ENCODE measurements at places on chromosomes 13 and 19.

GRCh38 chr13:29791508-29791907, 58.9 kb downstream of the UBL3 start:
- DNase-seq = no peak

DNA sequence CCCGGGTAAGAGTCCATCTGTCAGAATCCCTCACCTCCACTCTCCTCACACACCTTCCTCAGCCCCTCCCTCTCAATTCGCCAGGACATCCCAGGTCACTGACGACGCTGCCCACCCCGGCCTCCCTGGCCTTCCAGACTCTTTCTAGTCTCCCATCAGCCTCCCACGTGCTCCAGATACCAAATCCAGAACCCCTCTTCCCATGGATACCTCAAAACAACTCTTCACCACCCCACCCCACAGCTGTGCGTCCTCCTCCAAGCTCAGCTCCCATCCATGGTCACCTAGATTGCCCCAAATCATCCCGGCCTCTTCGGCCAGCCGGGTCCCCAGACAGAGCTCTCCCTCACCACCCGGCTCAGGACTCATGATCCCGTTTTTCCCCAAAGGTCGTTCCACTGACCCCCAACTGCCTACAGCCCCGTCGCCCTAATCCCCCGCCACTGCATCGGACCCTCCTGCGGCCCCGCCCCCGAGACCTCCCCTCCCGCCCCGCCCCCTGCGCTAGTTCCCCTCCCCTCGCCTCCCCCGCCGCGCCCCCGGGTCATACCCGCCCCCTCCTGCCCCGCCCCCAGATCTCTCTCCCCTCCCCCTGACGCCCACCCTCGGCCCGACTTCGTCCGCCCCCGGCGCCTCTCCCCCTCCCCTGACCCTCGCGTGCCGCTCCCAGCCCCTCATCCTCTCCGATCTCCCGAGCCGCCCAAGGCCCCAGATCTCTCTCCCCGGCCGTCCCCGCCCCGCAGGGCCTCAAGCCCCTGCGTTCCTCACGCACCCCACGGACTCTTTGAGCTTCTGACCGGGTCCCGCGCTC, 546 bp downstream of the UBXN6 start:
- DNase-seq = no peak

DNA sequence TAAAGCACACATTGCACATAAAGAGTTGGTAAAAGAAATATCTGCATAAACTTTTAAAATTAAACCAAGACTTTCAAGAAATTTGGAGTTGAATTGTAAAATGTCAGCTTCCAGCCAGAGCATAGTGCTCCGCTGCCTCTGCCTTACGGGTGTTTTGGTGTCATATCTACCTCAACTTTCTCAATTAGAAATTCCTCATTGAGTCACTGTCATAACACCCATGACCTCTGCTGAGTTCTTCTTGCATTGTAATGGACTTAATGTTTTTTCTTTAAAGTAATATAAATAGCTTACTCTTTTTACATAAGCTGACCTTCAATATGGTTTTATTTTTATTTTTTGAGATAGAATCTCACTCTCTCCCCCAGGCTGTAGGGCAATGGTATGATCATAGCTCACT, 551.0 kb upstream of the NBEA start:
- no peak for DNase-seq

DNA sequence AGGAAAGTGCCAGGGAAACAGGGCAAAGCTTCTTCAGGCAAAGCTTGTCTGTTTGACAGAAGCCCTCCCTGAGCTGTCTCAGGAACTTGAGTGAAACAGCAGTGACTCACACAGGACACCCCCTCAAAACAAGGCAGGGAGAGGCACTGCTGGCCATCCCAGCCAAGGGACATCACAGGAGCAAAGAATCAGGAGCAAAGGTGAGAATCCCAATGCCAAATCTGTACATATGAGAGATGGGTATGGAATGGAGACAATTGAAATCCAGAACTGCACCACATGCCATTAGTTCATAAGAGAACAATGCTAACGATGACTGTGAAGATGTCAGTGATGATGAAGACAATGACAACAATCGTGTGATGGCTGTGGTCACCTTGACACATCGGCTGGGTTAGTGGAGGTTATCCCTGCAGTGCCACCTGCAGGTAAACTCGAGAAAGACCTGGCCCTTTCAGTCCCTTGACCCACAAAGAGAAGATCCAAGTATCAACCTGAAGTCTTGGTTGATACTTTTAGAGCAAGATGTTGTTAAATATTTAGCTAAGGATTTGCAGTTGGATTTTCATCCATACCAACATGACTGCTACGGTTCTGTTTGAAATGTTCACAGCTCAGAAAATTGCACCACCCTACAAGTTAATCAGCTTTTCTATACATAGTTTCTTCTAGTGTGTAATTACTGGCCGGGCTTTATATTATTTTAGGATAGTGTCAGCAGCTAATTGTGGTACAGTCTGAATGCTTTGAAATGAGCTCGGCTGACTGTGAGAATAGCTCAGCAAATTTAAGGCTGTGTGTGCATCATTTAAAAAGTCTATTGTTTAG, 42.0 kb upstream of the IPO5 start:
- DNase-seq = no peak

- DNase-seq = no peak
These were observed 30.6 kb upstream of the SLC7A10 start for GRCh38 chr19:33256261-33256660.

- DNase-seq = no peak
These were observed 632.4 kb downstream of the SLITRK5 start for GRCh38 chr13:88303605-88304004.

- no peak for DNase-seq
These were observed 16.2 kb upstream of the MED4 start for GRCh38 chr13:48110931-48111721.

DNA sequence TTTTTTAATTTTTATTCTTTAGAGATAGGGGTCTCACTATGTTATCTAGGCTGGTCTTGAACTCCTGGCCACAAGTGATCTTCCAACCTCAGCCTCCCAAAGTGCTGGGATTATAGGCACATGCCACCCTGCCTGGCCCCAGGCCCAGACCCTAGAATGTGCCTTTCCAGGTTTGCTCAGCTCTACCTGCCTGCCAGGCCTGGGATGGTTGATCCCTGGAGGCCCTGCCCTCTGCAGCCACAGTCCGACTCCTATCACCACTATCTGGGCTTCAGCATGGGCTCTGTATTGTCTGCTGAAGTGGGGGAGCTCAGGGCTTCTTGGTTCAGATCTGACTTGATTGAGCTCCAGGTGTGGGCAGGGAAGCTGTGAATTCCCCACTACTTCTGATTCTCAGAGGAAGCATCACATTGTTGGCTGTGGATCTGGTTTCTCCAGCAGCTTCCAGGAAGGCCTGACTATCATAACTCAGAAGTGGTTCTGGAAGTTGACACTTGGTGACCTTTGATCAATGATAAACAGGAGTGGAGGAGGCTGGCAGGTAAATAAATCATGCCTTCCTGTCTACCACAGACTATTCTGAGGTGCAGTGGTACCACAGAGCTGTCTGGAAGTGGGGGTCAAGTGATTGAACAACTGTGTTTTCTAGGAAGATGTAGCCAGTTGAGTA, 71.9 kb downstream of the OLFM4 start:
- no peak for DNase-seq

DNA sequence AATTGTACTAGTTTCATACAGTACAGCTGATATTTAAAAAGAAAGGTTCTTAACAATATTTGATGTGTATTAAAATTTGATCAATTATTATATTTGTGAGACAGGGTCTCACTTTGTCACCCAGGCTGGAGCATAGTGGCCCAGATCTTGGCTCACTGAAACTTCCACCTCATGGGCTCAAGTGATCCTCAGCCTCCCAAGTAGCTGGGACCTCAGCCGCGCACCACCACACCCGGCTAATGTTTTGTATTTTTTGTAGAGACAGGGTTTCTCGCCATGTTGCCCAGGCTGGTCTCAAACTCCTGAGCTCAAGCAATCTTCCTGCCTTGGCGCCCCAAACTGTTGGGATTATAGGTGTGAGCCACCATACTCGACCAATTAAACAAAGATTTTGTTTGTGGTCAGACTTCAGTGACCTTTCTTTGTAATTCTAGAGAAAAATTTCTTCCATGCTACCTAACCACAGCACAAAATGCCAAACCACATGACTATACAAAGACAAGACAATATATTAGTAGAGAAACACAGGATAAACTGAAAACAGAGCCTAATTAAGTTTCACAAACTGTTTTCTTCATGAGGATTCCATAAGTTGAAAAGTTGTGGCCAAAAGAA, 59.6 kb downstream of the RBM26 start:
- DNase-seq = no peak

DNA sequence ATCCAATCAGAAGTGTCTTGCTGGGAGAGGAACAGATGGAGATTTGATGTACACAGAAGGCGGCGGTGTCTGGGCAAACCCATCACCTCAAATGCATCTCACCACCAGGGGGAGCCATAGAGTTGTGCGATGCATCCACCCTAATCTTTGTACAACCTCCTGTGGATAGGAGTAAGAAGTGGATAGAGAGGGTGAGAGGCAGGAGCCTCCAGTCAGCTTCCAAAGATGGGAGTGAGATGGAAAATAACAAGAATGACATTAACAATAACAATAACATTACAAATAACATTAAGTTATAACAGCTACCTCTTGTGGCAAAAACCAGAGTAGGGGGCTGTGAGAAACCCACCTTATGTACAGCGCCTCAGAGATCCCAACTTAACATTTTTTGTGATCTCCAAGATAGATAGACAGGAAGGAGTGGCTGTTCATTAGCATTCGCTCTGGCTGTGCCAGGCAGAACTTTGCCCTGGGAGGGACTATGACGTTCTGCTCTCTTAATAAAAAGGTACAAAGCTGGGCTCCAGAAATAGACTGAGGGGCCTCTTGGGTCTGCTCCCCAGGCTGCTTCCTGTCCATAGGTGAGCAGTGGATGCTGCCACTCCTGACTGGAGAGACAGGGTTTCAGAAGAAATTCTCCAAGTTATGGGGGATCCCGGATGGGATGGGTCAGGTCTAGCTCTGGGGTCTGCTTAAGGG, 5.2 kb upstream of the CEACAM18 start:
- peak; percentile 87 for DNase-seq

- DNase-seq = no peak
These were observed 6.8 kb upstream of the ANKRD10 start for GRCh38 chr13:110921695-110922094.

DNA sequence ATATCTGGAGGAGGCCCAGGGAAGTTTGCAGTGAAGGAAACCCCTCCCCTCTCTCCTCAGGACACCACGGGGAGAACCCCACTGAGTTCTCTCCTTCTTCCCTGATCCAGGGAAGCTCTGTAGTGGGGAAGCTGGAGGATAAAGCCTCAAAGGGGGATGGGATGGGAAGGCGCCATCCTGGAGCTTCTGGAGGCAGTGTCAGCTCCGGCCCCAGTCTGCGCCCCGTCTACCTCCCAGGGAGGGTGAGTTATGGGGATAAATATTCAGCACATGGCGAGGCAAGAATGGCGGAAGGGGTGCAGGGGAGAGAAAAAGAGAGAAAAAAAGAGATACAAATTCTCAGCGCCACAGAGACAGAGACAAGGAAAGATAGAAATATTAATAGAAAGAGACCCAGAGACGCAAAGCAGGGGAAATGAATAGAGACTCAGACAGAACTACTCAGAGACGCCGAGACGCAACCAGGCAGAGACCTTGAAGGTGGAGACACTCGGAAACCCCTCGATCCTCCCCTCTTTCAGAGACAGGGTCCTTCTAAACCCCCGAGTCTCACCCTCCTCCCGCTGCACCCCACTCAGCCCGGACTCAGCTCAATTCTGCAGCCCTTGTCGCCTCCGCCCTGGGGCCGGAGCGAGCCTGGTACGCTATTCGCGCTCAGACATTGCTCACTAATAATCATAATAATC, 23.6 kb downstream of the OLFM2 start:
- no peak for DNase-seq

- no peak for DNase-seq
These were observed 470.7 kb downstream of the TSHZ3 start for GRCh38 chr19:30878495-30878894.

GRCh38 chr19:33403221-33403972, 29.9 kb downstream of the CEBPG start:
- DNase-seq = no peak

DNA sequence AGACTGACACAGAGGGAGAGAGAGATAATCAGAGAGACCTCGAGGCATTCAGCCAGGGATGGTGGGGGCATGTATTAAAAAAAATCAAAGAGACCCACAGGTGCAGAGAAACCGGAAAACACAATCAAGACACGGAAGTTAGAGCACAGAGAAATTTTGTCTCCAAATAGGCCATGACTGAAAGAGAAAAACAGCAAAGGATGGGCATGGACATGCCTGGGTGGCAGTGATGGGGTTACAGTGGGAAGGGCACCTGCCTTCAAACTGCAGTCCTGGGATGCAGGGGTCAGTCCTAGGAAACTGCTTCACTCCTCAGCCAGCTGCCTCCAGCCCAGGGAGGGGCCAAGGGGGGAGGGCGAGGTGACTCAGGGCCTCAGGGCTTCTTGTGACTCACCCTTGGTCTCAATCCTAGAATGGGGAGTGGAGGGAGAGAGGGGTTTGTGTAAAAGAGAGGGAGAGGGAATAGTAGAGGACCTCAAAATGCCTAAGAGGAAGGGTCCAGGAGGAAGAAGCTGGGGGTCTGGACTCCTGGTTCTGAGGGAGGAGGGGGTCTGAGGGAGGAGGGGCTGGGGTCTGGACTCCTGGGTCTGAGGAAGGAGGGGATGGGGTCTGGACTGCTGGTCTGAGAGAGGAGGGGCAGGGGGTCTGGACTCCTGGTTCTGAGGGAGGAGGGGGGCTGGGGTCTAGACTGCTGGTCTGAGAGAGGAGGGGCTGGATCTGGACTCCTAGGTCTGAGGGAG, 3.6 kb upstream of the KCNN4 start:
- no peak for DNase-seq

DNA sequence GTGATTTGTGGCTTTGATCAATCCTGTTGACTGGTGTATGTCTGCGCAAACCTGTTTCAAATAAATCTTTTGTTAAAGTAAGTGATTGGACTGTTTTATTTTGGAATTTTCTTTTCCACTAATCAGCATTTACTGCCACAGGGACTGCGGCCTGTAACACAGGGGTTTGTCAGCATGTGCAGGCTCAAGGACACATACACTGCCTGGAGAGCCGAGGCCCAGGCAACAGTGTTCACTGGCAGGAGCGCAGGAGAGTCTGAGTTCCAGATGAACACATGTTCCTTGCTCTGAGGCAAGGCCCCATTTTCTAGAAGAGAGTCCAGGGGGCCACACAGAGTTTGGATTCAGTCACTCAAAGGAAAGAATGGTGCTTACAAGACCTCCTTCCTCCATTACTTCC, 26.0 kb downstream of the SHISA2 start:
- no peak for DNase-seq

GRCh38 chr13:98133946-98134345, 8.9 kb upstream of the FARP1 start:
- no peak for DNase-seq

GRCh38 chr13:88068316-88068715, 397.1 kb downstream of the SLITRK5 start:
- DNase-seq = no peak

Data from stimulated activated CD8-positive, alpha-beta memory T cell treated with anti-CD3 and anti-CD28 coated beads, Interleukin-4, amount 100 ng/mL, for 1 hour (primary cell).